HCEC 1CT (cell line): ENCODE measurements at places on chromosomes 13 and 19.

DNA sequence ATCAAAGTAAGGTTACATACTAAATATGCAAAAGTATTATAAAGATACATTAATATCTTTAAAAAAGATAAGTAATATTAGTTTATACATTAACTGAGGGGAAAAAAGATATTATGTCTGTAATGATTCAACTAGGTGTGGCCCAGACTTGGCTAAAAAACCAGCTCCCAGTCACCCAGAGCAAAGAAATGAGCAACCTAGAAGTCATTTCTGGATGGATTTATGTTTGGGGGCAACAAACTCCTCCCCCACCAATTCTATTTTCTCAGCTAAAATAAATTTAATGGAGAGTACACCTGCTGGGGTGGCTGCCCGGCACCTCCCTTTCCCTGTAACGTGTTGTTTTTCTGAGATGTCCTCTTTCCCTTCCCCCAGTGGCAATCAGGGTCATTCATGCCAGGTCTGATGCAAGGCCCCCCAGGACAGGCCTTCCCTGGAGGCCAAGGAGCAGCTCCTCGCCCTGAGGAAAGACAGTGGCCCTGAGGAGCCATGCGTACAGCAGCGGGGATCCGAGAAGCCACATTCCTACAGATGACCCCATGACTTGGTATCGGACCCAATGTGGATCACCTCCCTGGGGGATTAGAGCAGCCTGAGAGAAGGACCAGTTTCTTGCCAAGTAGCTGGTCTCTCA lies 78.6 kb upstream of the DOCK9 start:
- peak; percentile 4 for DNase-seq

GRCh38 chr13:46119883-46120614 lies 15.2 kb upstream of the CPB2 start:
- peak; percentile 34 for DNase-seq

- DNase-seq, result no peak
These were observed 1422.2 kb upstream of the PCDH20 start for GRCh38 chr13:62837895-62838294.

- DNase-seq, result no peak
These were observed 2.7 kb downstream of the FFAR3 start for GRCh38 chr19:35360880-35361420.

GRCh38 chr19:16040642-16041041 lies 35.7 kb upstream of the TPM4 start:
- DNase-seq, result peak; percentile 65

GRCh38 chr13:20473888-20474287 lies 51.8 kb downstream of the CRYL1 start:
- DNase-seq, result no peak

GRCh38 chr13:43770871-43771270 lies 15.9 kb downstream of the ENOX1 start:
- DNase-seq, result no peak

- no peak for DNase-seq
These were observed 54.4 kb downstream of the FAM124A start for GRCh38 chr13:51276636-51277035.

DNA sequence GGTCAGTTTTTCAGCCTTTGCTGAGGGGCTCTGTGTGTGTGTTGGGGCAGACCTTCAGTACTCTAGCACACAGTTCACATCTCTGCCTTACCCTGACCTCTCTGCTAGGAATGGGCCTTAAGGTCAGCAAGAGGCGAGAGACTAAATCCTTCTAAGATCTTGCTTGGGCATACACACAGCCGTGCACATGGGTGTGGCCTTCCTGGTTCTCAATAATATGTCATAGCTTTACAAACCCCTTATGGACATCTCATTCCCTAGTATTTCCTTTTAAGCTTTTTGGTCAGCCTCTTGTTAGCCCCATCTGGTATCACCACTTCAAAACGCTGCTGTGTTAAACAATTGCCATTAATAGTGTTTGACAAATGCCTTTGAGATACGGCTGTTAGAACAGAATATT lies 69.4 kb upstream of the SPATA13 start:
- DNase-seq, result no peak

- DNase-seq, result no peak
These were observed 14.3 kb upstream of the ZNF429 start for GRCh38 chr19:21491146-21491545.

- DNase-seq, result no peak
These were observed 134.7 kb downstream of the KCNRG start for GRCh38 chr13:50149932-50150331.
